Activated T-helper 17 cell treated with anti-CD3 and anti-CD28 coated beads, Interleukin-2, amount 50 U/mL, for 72 hours (primary cell): ENCODE measurements at places on chromosomes 11 and 22. TPM values are rescaled to one million over a fixed set of nuclear protein-coding genes. Genes with fewer than 3 reads are reported as not detected.

GRCh38 chr22:44045145-44045544, 21.0 kb downstream of the PARVB start:
- no peaks in the 10 kb centered on the region for H3K27me3 ChIP-seq
- no peak overlapping the region for H3K4me3 ChIP-seq
- peak; percentile 45 for ATAC-seq
- no peak overlapping the region for H3K27ac ChIP-seq
- peaks cover 13% of the 10 kb centered on the region for H3K4me1 ChIP-seq

DNA sequence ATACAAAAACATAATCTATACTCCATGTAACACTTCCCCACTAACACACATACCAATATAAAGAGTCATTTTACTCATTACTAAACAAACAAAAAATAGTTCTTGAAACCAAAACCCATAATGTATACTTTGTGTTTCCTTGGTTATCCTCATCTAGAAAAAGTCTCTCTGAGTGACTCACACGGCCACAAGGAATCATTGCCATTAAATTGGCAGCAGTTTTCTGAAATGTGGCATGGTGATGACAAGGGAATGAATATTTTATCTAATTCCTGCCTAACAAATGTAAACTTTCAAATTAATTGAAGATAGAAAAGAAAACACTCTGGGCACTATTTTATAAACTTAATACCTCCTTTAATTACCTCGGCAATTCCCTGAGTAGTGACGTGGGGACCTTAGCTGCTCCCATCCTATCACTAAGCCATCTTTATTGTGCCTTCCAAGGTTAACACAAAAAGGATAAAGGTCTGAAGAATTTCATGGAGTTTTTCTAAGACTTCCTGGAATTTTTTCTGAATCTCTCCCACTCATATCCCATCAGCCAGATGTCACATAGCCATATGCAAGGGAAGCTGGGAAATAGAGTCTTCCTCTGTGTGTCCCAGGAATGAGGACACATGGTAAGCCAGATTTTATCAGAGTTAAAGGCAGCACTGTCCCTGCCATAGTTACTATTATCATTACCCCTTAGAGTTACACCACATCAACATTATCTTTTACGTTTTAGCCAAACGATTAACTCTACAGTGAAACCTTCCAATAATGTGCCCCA, 857.2 kb upstream of the TENM4 start:
- no peak for ATAC-seq
- no peak overlapping the region for H3K4me3 ChIP-seq
- H3K4me1 ChIP-seq: no peaks in the 10 kb centered on the region
- no peaks in the 10 kb centered on the region for H3K27me3 ChIP-seq

GRCh38 chr11:7609521-7609920, 63.8 kb downstream of the CYB5R2 start:
- ATAC-seq: no peak
- no peaks in the 10 kb centered on the region for H3K4me1 ChIP-seq
- H3K27me3 ChIP-seq: no peaks in the 10 kb centered on the region
- H3K27ac ChIP-seq: no peak overlapping the region

The TBC1D22A gene
- 108 TPM for total RNA-seq

The VWCE gene
- 11.1 TPM for total RNA-seq

The MS4A6E gene
- not detected for total RNA-seq

DNA sequence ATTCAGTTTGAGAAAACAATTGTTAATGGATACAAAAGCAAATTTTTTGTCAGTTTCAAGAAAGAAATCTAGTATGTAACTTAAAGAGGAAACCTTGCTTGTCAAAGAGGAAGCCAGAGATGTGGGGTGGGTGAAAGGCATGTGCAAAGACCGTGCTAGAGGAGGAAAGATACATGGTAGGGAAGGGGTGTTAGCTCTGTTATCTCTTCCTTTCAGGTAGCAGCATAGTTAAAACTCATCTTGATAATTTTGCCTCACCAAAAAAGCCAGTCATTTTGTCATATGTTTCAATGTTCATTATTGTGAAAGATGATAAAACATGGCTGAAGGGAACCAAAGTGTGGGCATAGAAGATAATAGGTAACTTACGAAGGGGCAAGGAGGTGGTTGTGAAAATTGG, 2.6 kb upstream of the MS4A2 start:
- H3K4me3 ChIP-seq: no peak overlapping the region
- no peaks in the 10 kb centered on the region for H3K36me3 ChIP-seq
- H3K4me1 ChIP-seq: no peaks in the 10 kb centered on the region
- ATAC-seq: no peak
- peaks cover 39% of the 10 kb centered on the region for H3K27me3 ChIP-seq
- H3K27ac ChIP-seq: no peak overlapping the region

The TBCEL gene
- 6.2 TPM for total RNA-seq

DNA sequence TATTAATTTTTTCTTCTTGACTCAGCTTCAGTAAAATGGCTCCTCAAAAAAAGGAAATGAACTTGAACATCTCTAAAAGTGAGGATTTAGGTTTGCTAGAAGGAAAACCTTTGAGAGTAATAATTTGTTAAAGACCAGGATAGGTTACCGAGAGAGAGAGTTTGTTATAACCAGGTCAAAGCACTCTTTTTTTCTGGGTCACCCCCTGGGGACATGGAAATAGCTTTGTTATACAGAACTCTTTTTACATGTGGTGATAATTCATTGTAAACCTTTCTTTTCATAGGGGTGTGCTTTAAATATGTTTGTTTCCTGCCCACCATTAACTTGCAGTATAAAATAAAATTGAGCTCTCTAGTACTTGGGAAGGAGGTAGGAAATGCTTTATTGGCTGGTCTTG, 47.7 kb downstream of the DNAJC24 start:
- no peak overlapping the region for H3K27ac ChIP-seq
- H3K4me1 ChIP-seq: no peaks in the 10 kb centered on the region
- H3K4me3 ChIP-seq: no peak overlapping the region
- ATAC-seq: no peak
- H3K27me3 ChIP-seq: no peaks in the 10 kb centered on the region

DNA sequence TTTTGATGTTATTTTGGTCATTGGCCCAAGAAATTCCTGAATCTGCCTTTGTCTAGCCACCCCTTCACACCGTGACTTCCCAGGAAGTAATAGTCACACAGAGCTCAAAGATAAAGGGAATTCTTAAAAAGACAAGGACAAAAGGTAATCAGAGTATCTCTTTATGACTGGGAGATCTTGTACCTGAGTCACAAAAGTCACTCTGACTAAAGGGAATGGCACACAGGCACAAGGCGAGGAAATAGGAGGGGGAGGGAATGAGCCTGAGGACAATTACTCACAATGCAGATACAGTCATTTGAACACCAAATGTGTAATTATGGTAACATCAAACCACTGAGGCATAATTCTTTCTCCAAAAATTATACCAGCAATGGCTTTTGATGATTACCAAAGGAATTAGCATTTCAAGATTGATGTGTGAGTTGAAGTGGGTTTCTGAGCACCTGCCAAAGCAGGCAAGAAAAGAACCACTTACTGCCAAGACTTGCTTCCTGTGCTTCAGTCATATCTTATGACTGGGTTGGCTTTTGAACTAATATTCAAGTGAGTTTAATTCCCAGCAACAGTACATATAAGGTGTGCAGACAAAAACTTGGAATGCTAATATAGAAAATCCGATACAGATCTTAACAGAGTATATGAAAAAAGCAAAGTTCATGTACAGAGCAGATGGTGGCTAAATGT, 856.4 kb downstream of the LRRC4C start:
- no peaks in the 10 kb centered on the region for H3K36me3 ChIP-seq
- no peak overlapping the region for H3K27ac ChIP-seq
- H3K4me3 ChIP-seq: no peak overlapping the region
- no peaks in the 10 kb centered on the region for H3K4me1 ChIP-seq
- H3K27me3 ChIP-seq: no peaks in the 10 kb centered on the region
- no peak for ATAC-seq

The TUT1 gene
- total RNA-seq: 25.7 TPM

GRCh38 chr11:73978576-73979086, 4.0 kb downstream of the UCP2 start:
- H3K4me1 ChIP-seq: peaks cover 51% of the 10 kb centered on the region
- H3K27ac ChIP-seq: peak overlapping the region; percentile 93
- H3K27me3 ChIP-seq: no peaks in the 10 kb centered on the region
- H3K36me3 ChIP-seq: peaks cover 96% of the 10 kb centered on the region

- H3K27me3 ChIP-seq: no peaks in the 10 kb centered on the region
- no peaks in the 10 kb centered on the region for H3K4me1 ChIP-seq
- H3K27ac ChIP-seq: no peak overlapping the region
- no peaks in the 10 kb centered on the region for H3K36me3 ChIP-seq
- no peak overlapping the region for H3K4me3 ChIP-seq
These were observed 6.7 kb upstream of the OR5I1 start for GRCh38 chr11:55942785-55943392.

DNA sequence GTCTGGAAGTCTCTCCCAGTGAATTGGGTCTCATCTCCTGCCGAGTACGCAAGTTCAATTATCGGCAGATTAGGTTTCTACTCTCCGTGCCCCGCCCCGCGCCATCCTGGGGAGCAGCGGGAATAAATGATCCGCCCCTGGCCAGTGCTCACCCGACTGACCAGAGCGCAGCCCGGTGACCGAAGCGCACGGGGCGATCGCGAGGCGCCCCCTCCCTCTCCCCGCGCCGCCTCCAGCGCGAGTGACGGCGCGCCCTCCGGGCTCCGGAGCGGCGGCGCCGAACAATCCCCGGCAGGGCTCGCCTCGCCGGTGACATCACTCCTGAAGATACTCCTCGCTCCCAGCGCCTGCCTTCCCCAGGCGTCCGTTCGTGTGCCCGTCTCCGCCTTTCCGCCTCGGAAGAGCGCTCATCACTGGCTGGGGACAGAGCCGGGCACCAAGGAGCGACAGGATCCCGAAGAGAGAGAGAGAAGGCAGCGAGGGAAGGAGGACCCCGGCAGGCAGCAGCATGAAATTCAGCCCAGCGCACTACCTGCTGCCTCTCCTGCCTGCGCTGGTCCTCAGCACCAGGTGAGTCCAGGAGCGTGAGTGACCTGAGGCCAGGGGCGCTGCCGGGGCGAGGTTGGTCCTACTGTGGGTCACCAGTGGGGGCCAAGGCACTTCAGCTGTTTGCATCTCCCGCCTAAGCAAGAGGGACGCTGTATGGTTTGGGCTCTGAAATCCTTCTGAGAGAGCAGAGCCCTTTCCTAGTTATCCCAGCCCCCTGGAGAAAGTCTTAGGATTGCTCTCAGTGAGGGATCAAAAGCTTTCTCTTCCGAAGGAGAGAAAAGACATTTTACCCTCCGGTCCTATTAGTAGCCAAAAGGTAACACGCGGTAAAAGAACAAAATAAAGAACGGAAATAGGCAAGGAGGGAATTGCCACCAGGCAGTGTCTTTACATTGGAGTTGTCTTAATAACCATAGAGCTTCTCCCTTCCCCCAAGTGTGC, at the start of gene LUZP2:
Gene LUZP2 (plus strand): TSS at position 318 of the 990 bp plus-strand sequence.
- H3K4me3 ChIP-seq: no peak within 1 kb of the TSS
- H3K36me3 ChIP-seq: no peaks in the 10 kb centered on the region
- no peak for ATAC-seq
- H3K4me1 ChIP-seq: no peaks in the 10 kb centered on the region
- H3K27ac ChIP-seq: no peak within 1 kb of the TSS
- H3K27me3 ChIP-seq: peaks cover 5% of the 10 kb centered on the region
